ENCODE measurements at places on chromosomes 12 and 14.

GRCh38 chr12:108764540-108765288 is 33.4 kb upstream of the CORO1C start:
- DNase-seq: no peak

DNA sequence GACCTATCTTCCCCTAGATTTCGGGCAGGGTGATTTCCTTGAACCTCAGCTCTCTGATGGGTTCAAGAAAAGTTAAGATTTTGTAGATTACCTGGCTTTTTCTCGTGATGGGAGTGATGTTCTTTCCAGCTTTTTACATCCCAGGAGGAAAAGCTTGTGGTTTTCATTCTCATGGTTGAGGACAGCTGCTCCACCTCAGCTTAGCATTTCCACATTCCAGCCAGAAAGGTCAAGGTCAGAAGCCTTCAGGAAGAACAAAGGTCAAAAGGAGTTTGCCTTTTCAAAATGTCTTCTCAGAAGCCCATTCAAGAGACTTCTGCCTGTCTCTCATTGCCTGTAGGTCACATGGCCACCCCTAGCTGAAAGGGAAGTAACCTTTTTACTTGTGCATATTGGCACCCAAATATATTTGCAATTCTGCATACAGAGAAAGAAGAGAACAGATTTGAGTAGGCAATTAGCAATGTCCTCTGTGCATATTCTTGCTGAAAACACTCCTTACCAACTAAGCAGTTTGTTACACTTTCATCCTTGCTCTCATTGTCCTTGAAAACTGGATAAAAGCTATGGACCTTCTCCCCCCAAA is 6.6 kb upstream of the ADGRD1 start:
- DNase-seq: no peak

- DNase-seq: no peak
These were observed 85.9 kb downstream of the ST8SIA1 start for GRCh38 chr12:22248571-22249115.

- DNase-seq: no peak
These were observed 7.2 kb downstream of the CARMIL3 start for GRCh38 chr14:24058951-24059475.

All from CD4-positive, alpha-beta T cell treated with Interleukin-4 for 1 hour (primary cell).